ENCODE measurements at places on chromosomes 2 and 18.

DNA sequence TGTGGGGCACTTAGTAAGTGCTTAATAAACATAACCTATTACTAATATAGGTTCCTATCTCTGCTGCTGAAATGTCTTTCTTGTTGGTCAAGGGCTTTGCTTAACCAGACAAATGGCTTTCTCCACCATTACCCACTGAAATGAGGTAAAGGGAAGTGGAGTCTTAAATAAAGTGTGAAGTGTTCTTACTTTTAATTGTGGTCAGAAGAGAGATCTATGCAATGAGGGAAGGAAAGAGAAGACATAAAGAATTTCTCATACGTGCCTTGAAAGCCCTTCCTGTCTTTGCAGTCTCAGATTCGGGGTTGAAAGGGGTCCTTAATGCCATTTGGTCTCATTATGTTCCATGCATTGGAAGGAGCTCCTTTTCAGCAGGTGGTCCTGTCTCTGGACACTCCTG is 6.9 kb upstream of the CXCR4 start:
- no peak for DNase-seq

DNA sequence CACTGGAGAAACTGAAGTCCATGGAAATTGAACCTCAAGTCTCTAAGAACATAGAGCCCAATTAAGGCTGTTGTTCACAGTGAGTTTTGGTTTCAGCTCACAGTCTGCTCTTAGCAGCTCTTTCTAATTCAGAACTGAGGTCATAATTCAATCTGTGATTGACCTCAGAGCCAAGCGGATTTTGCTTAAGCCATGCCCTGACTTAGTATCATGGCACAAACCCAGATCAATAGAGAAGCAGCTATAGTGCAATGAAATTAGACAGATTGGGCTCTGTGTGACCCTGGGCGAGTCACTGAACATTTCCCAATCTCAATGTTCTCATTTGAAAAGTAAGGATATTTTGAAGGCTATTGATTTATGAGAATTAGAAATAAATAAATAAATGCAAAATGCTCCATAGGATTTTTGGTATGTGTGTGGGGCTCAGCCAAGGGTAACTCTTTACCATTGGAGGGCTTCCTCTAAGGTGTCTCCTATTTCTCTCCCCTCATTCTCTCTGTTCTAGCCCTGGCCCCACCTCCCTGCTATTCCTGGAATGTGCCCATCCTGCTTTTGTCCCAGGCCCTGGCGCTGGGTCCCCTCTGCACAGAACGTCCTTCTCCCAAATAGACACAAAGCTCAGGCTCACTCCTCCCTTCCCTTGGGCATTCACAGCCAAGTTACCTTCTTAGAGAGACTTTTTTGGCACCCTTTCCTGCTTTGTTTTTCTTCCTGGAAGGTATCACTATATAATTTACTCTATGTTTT is 239.6 kb downstream of the LPIN1 start:
- DNase-seq, result no peak

DNA sequence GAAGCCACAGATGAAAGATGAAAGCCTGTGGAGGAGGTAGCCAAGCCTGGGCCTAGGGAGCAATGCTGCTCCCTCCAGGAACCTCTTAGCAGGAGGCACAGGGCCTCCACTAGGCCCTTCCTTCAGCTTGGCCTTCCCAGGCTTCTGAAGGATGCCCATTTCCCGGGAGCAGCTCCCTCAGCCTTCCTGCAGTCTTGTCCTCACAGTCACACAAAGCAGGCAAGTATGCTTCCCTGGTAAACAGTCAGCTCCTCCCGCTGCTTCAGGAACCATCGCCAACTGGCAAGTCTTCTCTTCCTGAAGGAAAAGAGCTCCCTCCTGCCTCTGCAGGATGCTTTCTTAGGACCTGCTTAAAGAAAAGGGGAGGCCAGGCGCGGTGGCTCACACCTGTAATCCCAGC is 53.2 kb downstream of the SMAD7 start:
- DNase-seq, result no peak

DNA sequence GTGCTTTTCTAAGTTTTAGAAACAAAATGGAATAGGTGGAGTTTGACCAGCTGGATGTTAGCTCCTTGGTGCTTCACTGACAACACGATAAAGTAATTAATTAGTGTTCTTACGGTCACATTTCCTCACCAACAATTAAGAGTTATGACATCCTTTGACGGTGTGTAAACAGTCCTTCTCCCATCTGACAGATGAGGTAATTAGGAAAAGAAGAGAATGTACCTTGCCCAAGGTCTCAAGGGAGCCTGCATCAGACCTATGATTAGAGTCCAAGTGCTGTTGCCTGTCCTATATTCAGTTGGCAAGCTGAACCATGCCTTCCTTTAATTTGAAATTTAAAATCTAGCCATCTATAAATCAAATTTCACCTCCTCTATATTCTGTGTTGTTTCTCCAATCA is 48.3 kb upstream of the STK17B start:
- DNase-seq, result peak; percentile 3

GRCh38 chr18:76260941-76261472 is 234.0 kb downstream of the ZNF516 start:
- DNase-seq, result no peak

DNA sequence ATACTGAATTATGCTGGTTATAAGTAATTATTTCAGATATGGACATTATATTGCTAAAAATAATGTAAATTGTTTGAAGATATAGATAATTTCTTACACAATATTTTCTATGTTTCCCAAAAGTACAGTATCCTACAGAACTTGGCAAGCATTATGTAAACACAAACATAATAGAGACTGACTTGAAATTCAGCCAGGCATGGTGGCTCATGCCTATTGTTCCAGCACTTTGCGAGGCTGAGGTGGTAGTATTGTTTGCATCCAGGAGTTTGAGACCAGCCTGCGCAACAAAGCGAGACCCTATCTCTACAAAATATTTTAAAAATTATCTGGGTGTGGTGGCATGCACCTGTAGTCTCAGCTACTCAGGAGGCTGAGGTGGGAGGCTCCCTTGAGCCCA is 1300.5 kb upstream of the DDX18 start:
- peak; percentile 62 for DNase-seq

DNA sequence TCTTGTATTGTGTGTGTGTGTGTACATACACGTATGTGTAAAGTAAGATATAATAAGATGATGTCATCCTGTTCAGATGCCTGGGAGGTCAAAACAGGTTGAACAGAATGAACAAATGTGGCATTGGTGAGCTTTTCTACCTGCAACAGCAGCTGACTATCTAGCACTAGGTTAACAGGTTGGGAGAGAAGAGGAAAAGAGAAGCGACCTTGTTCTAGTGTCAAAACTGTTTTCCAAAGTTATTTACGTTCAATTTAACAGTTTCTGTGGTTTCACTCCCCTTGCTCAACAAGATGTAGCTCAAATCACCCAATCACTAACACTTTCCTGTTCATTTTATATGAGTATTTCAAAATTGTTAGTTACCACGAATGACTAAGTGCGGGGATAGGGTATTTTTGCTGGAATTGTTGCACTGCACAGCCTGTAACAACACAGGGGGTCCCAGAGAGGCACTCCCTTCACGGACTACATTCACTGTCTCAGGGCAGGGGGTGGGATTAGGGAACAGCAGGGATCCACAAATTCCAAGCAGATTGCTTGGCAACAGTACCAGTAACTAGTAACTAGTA is 67.5 kb upstream of the DTNB start:
- DNase-seq, result no peak

- no peak for DNase-seq
These were observed 12.2 kb downstream of the SCN1A start for GRCh38 chr2:166115589-166115988.

DNA sequence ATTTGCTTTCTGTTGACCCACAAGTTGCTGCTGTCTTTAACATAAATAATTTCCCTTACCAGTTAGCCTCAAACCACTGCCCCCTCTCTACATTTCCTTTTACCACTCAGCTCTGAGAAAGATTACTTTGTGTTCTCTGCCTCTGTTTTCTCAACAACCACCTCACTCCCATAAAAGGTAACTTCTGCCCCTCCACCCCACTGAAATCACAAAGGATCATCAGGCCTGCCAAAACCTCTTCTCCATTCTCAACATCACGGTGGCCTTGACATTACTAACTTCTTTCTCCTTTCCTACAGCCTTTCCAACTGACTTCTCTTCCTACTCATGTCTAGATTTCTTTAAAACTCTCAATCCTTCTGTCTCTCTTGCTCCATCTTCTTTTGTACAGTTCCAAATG is 10.1 kb downstream of the ACADL start:
- DNase-seq, result no peak

- no peak for DNase-seq
These were observed 65.2 kb downstream of the ZEB2 start for GRCh38 chr2:144454466-144455287.

DNA sequence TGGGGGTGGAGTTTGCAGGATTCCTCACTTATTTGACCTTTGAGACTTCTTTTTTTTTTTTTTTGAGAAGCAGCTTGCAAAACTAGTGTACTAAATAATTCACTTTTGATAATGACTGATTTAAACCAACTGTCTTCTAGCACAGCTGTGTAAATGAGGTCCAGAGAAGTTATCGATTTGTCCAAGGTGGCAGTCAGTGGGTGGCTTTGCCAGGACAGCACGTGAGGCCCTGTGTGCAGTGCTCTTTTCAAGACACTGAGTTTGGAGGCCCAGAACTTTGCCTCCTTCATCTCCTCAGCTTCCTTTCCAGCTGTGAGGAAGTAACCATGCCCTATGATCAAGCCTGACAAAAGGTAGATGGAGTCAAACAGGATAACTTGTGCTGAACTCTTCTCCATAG is 92.9 kb upstream of the LCLAT1 start:
- no peak for DNase-seq

DNA sequence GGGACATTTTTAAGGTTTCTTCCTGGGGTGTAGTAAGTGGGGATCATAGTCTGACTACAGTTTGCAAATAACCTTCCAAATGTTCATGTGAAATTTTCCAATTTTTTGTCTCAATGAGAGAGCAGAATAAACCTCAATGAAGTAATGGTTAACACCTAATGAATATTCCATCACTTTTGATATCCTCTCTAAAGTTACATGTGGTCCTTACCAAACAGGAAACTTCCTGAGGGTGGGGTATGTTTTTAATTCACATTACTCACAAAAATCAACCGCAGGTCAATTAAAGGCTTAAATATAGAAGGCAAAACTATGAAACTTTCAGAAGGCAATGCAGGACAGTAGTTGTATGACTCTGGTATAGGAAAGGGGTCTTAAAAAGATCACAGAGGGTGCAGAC is 13.2 kb downstream of the ZNF407 start:
- no peak for DNase-seq

GRCh38 chr18:66769375-66769774 is 165.5 kb upstream of the CDH19 start:
- DNase-seq, result no peak

DNA sequence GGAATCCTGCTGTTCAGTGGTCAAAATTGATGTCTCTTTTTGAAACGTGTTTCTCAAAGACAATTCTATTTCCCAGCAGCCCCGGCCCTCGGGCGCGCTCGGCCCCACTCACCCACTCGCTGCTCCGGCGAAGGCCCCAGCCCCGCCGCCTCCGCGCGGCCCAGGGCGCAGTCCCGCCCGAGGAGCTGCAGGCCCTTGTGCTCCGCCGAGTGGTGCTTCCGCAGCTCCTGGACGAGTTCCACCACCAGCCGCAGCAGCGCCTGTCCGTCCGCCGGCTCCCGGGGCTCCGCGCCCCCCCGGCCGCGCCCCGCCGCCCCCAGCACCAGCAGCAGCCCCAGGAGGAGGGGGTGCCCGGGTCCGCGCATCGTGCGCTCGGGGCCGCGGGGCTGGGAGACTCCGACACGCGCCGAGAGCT is 413 bp downstream of the ALKAL2 start:
- DNase-seq, result no peak

GRCh38 chr2:128639693-128640092 is 321.0 kb upstream of the HS6ST1 start:
- DNase-seq, result no peak

DNA sequence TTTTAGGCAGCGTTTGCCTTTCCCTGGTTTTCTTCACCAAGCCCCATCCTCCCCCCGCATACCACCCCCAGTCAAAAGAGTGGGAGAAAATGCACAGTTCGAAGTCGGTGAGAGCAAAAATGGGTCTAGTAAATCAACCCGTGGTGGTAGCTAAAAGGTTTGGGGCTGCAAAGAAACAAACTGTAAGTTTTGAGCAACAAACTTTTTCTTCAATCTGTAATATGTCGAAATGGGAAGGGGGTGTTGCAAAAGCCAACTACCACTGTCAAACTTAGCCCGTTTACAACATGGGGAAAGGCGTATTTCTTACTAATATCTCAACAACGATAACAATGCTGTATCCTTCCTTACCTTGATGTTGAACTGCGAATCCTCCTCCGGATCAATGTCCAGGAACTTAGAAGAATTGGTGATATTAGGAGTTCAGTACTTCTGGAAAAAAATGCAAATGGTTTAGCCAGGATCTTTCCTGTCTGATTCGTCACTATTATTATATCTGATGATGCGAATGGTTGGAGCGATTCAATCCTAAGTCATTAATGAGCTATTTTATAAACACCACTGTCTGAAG is 2.4 kb upstream of the SATB2 start:
- no peak for DNase-seq

DNA sequence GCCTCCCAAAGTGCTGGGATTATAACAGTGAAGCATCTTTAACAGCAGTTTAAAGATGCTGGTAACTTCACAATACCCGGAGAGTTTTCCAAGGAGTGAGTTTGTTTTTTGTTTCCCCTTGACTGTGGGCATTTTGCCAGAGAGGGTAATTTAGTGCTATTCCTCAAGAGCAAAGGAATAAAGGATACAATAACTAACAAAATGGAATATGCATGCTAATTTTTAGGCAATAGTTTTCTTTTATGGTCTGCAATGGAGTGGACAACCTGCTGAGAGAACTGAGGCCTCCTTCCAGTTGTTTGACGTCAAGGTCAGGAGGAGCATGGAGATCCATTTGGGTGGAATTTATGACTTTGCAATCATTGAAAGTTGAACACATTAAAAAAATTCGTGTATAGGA is 15.9 kb upstream of the GREB1 start:
- DNase-seq, result peak; percentile 12

GRCh38 chr2:220695397-220696279 is 876.5 kb downstream of the EPHA4 start:
- DNase-seq, result no peak

- DNase-seq, result no peak
These were observed 150.3 kb upstream of the ZFP36L2 start for GRCh38 chr2:43376523-43377198.

GRCh38 chr2:127485694-127486071 is 40.6 kb downstream of the IWS1 start:
- no peak for DNase-seq

- no peak for DNase-seq
These were observed 208.7 kb downstream of the PTPRM start for GRCh38 chr18:7775843-7776242.

DNA sequence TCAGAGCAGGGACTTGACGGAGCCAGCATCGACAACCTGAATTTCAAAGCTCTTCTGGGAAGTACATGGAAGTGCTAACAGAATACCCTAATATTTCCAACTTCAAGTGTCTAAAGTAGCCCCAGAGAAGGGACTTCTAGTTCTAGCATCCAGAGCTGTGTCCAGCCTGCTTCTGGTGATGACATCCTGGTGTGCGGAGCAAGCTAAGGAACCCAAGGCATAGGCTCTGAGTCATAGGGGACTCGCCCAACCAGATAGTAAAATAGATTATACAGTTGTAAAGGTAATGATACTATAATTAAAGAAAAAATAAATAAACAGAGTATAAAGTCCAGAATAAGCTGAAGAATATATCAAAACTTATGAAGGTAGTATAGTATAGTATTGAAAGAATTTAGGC is 108.1 kb upstream of the SERPINE2 start:
- no peak for DNase-seq

Data from COR-L47 (cell line).